ENCODE measurements at places on chromosomes 4 and X.
A peak's percentile ranks its signal among the peaks of the same experiment; 100 is the strongest.

- DNase-seq: no peak
Observed at GRCh38 chrX:154020536-154021115, 924 bp upstream of the IRAK1 start.

GRCh38 chr4:25638221-25638601, 17.4 kb upstream of the SLC34A2 start:
- no peak for DNase-seq

GRCh38 chr4:94171616-94172015, 36.0 kb upstream of the SMARCAD1 start:
- no peak for DNase-seq

DNA sequence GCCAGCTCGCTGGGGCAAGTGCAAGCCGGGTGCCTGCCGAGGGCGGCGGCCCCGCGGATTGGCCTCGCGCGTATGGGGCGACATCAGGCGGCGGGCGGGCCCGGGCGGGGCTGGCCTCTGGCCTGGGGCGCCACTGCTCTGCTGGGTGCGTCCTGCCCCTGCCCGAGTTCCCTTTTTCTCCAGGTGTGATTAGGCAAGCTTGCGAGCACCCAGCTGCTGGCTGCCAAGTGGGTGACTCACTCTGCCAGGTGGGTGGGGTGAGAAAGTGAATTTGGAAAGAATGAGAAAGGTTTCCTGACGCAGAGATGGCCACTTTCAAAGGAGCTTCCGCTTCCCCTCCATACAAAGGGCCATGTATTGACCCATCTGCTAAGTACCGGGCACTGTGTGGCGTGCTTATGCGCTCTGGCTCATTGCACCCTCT, 32.5 kb downstream of the FGFBP1 start:
- DNase-seq: no peak

- no peak for DNase-seq
Observed at GRCh38 chr4:167028976-167029375, 205.3 kb downstream of the SPOCK3 start.

- no peak for DNase-seq
Observed at GRCh38 chr4:105871997-105872396, 23.3 kb upstream of the NPNT start.

DNA sequence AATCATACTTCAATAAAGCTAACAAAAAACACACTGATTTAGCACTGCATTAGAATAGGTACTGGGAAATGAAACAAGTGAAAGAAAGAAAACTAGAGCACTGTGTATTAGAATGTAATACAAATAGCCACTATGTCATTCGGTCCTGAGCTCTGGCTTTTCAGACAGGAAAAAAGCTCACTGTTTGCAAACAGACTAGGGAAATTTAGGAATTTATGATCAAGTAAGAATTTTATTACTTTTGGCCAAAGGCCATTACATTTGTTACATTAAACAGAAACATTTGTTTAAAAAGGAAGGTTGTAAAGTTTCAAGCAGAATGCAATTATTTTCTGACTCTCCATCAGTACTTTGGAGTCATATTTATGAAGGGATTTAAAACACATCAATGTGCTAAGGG, 68.7 kb downstream of the KLHL8 start:
- DNase-seq: no peak

DNA sequence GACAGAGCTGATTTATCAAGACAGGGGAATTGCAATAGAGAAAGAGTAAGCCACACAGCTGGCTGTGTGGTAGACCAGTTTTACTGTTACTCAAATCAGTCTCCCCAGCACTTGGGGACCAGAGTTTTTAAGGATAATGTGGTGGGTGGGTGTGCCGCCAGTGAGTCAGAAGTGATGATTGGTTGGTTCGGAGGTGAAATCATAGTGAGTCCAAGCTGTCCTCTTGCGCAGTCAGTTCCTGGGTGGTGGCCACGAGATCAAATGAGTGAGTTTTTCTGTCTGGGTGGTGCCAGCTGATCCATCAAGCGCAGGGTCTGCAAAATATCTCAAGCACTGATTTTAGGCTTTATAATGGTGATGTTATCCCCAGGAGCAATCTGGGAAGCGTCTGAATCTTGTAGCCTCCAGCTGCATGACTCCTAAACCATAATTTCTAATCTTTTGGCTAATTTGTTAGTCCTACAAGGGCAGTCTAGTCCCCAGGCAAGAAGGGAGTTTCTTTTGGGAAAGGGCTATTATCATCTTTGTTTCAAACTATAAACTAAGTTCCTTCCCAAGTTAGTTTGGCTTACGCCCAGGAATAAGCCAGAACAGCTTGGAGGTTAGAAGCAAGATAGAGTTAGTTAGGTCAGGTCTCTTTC, 44.0 kb upstream of the PPP1R2C start:
- no peak for DNase-seq

DNA sequence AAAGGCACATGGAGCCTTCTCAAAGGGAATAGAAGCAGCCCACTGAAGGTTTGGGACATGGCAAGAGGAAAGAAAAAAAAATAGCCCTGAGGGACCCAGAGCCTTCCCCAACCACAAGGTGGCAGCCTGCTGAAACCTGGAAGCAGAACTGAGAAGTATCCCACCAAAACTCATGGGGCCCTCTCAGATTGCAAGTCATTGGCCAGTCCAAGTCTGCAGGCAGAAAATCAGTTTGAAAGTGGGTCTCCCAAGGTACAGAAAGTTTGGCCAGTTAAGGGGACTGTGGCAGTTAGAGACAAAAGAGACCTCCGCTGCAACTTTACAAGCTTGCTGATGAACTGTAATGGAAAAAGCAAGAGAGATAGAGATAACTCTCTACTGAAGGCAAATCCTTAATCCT, 155.8 kb downstream of the ANTXR2 start:
- DNase-seq: peak; percentile 6

- no peak for DNase-seq
Observed at GRCh38 chr4:42342459-42342858, 54.8 kb upstream of the SHISA3 start.

DNA sequence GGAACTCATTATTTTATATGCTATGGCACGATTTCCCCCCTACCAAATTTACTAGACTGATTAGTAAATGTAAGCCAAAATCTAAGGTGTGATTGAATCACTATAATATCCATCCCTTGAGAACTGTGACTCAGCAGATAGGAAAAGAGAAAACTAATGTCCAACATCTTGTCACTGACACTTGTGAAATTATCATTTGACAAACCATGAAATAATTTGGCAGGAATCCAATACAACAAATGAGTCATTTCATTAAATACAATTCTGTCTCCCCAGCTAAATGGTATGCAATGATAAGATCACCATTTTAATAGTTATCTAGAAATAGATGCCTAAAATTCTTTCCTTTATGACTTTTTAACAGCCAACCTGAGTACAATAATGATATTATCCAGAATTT, 462.3 kb downstream of the DMD start:
- DNase-seq: no peak

GRCh38 chr4:187413564-187414358, 581.8 kb upstream of the ZFP42 start:
- DNase-seq: no peak

GRCh38 chr4:158065176-158065575, 107.6 kb downstream of the GASK1B start:
- no peak for DNase-seq

DNA sequence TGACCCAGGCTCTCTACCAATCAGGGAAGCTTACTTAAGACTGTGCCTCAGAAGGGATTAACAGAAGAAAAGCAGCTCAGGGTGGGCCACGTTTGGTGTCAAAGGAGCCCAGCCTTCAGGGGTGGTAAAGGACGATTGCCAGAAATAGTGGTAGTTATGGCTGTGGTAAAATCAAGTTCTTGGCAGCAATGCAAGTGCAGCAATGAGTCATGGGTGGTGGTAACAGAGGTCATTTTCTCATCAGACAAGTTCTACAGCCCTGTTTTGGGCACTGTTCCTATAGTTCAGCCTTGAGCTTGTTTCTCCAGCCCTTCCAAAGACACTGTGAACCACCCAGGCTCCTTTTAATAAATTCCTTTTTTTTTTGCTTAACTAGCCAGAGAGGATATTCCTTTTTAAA, 120.3 kb downstream of the EFHC2 start:
- no peak for DNase-seq

DNA sequence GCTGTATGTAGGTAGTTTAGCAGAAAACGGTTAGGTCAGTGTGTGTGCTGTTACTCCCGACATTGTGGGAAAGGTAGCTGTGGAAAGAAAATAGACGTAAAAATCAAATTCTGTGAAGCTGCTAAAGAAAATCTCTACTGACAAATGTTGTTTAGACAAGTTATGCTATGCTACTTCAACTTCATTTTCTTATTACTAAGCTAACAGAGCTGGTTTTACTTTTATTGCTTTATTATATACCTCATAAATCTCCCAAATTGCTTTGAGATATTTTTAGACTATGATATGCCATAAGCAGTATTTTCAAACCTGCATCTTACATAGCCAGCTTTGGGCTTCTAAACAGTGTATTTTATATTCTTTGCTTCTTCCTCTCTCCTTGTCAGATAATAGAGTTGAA, 108.2 kb upstream of the PACRGL start:
- no peak for DNase-seq

- peak; percentile 62 for DNase-seq
Observed at GRCh38 chr4:7805533-7806337, 133.9 kb downstream of the AFAP1 start.

DNA sequence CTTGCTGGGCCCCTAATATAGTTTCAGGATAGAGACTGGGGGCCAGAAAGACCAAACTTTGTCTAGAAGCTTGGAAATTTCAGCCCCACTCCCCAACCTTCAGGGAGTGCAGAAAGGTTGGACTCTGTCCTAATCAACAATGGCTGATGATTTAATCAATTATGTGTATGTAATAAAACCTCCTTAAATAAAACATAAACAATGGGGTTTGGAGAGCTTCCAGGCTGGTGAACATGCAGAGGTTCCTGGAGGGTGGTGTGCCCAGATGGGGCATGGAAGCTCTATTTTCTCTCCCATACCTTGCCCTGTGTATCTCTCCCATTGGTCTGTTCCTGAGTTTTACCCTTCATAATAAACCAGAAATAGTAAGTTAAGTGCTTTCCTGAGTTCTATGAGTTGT, 174.2 kb downstream of the GC start:
- no peak for DNase-seq

DNA sequence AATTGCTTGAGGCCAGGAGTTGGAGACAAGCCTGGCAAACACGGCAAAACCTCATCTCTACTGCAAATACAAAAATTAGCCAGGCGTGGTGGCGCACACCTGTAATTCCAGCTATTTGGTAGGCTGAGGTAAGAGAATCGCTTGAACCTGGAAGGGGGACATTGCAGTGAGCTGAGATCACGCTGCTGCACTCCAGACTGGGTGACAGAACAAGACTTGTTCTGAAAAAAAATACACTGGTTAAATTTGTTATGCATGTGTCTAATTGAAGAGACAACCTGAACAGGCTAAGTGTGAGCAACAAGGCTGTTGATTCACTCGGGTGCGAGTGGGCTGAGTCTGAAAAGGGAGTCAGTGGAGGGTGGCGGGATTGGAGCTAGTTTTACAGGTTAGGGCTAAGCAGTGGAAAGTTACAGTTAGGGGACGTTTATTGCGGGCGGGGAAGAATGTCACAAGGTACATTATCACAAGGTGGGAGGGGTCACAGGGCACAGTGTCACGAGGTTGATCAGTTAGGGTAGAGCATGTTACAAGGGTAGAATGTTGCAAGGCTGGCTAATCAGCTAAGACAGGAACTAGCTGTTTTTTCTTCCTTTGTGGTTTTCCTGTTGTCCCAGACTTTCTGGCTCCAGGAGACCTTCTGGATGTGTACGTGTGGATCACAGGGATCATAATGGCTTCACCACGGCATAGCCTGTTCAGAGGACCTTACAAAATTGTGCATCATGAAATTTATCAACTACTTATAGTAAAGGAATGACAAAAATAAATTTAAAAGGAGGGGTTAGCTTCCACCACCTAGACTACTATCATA, 115.8 kb downstream of the NAA11 start:
- no peak for DNase-seq

- DNase-seq: peak; percentile 13
Observed at GRCh38 chr4:164956766-164957643, 20.5 kb downstream of the TRIM61 start.

GRCh38 chrX:14125462-14125861, 95.8 kb upstream of the GEMIN8 start:
- DNase-seq: no peak

DNA sequence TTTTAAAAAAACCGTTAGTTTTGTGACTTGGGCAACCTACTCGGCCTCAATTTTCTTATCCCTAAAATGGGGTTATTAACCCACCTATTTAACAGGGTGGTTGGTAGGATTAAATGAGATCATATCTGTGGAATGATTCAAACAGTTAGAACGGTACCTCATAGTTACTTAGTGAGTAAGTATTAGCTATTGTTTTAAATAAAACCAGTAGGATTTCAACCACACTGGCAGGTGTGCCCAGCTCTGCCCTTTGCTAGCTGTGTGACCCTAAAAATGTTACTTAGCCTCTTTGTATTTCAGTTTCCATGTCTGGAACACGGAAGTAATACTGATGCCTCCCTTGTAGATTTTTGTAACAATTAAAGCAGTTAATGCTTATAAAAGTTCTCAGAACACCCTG, 225.8 kb upstream of the SPRY1 start:
- DNase-seq: no peak

DNA sequence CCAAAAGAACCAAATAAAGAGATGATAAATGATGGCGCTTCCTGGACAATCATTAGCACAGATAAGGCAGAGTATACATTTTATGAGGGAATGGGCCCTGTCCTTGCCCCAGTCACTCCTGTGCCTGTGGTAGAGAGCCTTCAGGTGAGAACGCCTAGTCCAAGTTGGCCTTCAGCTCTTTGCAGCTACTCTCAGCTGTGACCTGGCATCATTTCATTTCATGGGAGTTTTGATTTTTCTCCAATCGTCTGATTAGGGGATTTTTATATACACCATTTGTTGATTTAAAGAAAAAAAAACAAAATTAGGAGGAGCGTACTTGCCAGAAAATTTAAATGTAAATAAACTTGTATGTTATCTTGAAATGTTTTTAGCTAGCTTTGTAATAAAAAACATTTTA, 60.4 kb downstream of the CCKAR start:
- no peak for DNase-seq

GRCh38 chrX:30141966-30142365, 73.4 kb upstream of the MAGEB2 start:
- peak; percentile 8 for DNase-seq

GRCh38 chr4:34636623-34637022, 1607.7 kb downstream of the ARAP2 start:
- no peak for DNase-seq
